ENCODE measurements at places on chromosomes 16 and 17.

- no peak for DNase-seq
These were observed 419.0 kb upstream of the CDH11 start for GRCh38 chr16:65540901-65541300.

- no peak for DNase-seq
These were observed 25.6 kb upstream of the DOC2B start for GRCh38 chr17:206941-207560.

- DNase-seq = no peak
These were observed 93.3 kb downstream of the CMIP start for GRCh38 chr16:81537721-81538561.

DNA sequence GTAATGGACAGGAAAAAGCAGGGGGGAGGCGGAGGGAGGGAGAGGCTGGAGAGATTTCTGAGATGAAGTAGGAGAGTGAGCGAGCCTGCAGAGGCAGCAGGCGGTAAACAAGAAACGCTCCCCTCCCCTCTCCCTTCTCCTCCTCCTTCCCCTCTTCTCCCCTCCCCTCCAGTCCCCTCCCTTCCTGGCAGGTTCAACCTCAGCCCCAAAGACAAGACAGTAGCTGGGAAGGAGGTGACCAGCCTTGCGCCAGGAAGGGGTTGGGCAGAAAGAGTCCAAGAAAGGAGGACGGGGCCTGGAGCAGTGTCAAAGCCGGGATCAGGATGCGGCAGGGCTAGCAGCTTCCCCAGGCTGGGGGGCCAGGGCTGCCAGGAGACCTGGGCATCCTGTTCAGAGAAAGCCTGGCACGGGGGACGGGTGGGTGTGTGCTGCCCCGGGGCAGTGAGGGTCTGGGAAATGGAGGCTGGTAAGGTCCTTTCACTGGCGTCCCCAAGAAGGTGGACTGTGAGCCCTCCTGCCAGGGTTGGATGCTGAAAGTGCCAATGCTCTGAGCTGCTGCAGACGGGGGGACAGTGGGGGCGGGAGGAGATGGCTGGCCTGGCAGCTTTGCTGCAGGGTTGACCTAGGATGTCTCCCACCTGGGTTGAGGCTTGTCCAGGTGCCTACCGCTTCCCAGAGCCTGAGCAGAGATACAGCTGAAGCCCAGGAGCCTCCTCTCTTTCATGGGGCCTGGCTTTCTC is 261.6 kb upstream of the TNRC6C start:
- DNase-seq = peak; percentile 6

DNA sequence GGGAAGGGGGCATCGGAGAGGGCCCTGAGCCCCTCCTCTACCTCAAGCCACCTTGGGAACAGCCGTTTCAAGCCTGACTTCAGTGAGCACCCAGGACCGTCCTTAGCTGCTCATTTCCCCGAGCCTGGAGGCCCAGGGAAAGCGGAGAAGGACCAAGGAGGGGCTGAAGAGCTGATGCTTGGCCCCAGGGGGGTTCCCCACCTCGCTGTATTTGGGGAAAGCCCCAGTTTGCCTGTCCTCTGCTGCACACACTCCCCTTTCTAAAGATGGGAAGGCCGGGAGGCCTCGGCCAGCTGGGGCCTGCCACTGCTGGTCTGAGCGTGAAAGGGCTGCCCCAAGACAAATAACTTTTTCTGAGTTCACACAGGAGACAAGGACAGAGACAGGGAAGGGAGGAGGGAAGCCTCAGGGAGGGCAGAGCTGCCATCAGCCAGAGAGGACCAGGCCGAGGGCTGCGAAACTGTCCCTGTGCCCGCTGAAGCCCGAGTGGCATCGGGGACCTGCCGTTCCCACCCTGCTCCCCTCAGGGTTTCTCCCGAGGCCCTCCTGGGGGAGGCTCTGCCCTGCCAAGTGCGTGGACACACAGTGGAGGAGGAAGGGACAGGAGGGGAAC is 11.6 kb downstream of the ZACN start:
- DNase-seq = no peak
